ENCODE measurements at places on chromosomes 4 and X. TPM values are rescaled to one million over a fixed set of nuclear protein-coding genes. Genes with fewer than 3 reads are reported as not detected.
A peak's percentile ranks its signal among the peaks of the same experiment; 100 is the strongest.

DNA sequence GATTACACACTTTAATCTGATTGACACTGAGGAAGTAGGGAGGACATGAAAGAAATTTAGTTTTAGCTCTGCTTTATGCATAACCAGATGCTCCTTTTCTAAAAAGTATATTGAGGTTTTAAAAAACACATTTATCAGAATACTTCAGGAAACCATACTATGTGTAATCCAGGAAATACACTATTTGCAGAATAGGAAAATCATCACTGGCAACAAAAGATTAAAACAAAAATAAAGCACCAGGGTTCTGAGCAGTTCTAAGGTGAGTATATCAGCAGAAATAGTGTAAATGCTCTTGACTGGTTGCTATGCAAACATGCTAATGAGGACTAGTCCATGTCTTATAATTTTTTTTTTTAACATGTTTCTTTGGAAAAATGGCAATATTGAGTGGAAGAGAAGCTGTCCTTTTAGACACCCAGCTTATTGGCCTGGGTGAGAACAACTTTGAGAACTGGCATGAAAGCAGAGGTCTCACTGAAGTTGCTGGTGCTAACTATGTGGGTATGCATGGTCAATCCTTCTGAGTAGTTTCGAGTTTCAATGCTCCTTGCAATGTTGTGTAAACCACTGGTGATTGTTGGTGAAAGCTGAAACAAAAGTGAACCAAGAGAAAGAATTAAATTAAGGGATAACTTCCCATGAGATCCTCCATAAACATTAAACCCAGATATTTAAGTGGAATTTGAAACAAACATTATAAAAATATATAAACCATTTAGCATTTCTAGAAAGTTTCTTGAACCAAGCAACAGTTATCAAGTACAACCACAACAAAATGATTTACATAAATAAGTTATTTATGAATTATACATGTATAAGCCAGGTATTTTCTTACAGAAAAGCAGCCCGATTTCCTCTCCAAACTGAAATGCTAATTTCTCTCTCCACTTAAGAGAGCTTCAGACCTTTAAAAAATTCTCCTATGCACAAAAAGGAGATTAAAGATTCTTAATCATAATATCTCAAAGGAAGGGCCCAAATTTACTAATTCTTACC is 20.4 kb upstream of the SCD5 start:
- no peak for DNase-seq

- peak; percentile 94 for DNase-seq
These were observed 141.4 kb downstream of the PTTG2 start for GRCh38 chr4:38101563-38101962.

GRCh38 chrX:108584617-108585211 is 145.1 kb downstream of the COL4A5 start:
- DNase-seq: peak; percentile 18

DNA sequence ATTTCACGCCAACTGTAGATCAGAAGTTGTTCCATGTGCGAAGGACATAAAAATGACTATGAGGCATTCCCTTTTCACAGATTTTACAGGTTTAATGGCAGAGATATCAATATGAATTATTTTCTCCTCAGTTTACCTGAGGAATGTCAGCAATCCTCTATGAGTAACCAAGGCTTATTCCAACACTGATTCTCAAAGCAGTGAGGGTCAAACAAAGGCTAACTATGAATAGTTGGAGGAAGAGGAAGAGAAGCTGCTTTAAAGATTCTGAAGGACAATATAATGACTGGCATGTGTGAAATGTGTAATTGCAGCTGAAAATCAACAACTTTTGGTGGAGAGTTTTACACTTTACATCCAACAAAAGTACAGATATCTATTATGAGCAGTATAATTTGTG is 29.1 kb downstream of the NAF1 start:
- DNase-seq: no peak

- peak; percentile 84 for DNase-seq
These were observed 32.6 kb downstream of the DCK start for GRCh38 chr4:71026086-71026485.

DNA sequence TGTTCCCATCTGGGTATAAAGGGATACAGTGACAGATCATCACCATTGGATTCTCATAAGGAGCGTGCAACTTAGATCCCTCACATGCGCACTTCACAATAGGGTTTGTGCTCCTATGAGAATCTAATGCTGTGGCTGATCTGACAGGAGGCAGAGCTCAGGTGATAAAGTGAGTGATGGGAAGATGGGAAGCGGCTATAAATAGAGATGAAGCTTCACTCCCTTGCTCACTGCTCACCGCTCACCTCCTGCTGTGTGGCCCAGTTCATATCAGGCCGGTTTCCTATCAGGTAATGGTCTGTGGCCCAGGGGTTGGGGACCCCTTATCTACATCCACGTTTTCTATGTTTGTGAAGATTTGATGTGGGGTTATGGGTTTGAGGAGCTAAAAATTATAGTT is 43.7 kb downstream of the FAT4 start:
- no peak for DNase-seq

- no peak for DNase-seq
These were observed 1209.6 kb downstream of the PCDH7 start for GRCh38 chr4:31929676-31930345.

GRCh38 chr4:162683659-162684370 is 482.9 kb downstream of the NAF1 start:
- peak; percentile 68 for DNase-seq

- DNase-seq: no peak
These were observed 274.6 kb downstream of the DHRSX start for GRCh38 chrX:2226182-2226581.

DNA sequence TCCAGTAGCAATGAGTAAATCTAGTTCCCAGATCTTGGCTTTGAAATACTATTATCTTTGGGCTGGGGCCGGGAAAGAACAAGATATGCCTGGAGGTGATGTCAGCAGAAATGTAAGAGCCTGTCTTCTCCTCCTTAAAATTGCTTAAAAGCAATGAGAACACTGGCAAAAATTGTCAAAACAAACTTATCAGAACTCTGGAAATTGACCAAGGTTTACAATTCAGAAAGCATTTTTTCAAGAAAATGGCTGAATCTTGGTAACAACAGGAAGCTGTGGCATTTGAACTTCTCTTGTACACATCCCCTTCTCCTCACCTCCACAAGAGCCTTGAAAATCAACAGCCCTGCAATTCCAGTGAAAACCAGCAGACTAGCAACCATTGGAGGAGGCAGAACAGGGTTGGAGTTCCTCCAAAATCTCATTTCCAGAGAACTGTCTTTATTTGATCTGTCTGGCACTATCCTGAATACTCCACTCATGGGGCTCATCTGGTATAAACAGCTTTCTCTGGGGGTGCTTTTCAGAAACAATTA is 13.5 kb downstream of the TIMP1 start:
- no peak for DNase-seq

GRCh38 chr4:43337707-43338106 is 445.2 kb downstream of the GRXCR1 start:
- peak; percentile 19 for DNase-seq

GRCh38 chrX:39857780-39858179 is 240.0 kb downstream of the BCOR start:
- DNase-seq: peak; percentile 87

DNA sequence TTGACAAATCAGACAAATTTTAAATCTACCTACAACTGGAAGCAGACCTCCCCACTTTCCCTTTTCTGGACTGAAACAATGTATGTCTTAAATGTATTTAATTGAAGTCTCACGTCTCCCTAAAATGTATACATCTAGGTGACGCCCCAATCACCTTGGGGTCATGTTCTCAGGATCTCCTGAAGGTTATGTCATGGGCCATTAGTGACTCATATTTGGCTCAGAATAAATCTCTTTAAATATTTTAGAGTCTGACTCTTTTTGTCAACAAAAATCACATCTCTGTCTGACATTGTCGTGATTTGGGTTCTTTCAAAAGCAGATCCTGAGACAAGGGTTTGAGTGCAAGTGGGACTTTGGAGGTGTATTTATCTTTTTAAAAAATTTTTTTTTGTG is 26.2 kb upstream of the BOD1L1 start:
- DNase-seq: no peak

DNA sequence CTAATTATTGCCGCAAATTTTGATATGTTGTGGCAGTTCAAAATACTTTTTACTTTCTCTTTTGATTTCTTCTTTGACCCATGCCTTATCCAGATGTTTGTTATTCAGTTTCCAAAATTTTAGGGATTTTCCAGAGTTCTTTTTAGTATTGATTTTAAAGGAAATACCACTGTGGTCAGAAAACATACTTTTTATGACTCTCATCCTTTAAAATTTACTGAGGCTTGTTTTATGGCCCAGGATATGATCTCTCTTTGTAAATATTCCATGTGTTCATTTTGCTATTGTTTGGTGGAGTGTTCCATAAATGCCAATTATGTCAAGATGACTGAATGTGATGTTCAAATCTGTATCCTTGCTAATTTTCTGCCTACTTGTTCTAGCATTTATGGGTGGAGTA is 272.3 kb upstream of the DIPK2B start:
- peak; percentile 67 for DNase-seq

DNA sequence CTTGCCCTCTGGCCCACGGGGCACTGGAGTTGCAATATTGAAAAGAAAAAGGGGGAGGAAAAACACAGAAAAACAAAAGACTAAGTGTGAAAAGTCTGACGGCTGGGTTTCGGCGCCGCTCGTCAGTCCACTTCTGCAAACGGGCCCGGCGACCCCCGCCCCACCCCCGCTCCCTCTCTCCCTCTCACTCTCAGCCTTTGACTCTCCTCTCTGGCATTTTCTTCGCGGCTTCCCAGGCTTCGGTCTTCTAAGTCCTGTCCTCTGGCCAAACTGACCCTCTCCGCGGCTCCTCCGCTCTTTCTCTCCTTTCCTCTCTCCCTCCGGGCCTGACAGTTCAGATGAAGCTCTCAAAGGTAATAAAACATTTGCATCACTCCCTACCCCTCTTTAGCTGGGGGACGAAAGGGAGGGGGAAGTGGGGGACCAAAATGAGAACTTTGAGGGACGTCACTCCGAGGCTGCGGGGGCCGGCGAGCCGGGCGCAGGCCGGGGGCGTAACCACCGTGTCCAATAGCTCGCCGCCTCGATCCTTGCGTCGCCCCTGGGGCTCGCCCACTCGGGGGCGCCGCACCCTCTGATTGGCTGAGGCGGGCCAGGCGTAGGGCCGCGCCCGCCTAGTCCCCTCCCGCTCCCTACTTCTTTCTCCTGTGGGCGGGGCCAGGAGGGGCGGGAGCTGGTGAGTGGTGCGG is at the start of gene NKX6-1:
TSS of gene NKX6-1 (minus strand) at position 358 of the 689 bp plus-strand sequence. CDS start 1,064 bp downstream, outside the sequence.
- DNase-seq: peak; percentile 91

DNA sequence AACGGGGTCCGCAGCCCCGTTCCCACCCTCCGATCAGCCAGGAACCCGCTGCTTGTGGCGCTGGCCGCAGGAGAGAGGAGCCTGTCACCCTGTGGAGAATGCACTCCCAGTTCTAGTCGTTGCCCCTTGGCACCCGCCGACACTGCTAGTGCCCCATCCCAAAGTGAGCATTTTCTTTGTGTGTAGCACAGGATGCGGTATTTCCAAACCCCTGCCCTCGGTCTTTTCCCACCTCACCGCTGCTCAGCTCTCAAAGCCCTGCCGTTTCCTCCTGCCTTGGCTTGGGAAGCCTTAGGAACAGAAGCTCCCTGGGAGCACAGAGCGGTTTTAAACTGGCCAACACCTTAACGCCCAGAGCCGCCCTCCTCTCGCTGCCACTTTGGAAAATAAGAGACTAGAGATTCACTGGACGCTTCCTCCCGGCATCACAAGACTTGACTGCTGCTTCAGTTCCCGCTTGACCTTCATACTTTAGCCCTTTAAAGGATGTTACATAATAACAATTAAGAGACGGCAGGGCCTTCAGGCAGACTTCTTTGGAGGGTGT is 772 bp downstream of the CYP4V2 start:
- peak; percentile 17 for DNase-seq

DNA sequence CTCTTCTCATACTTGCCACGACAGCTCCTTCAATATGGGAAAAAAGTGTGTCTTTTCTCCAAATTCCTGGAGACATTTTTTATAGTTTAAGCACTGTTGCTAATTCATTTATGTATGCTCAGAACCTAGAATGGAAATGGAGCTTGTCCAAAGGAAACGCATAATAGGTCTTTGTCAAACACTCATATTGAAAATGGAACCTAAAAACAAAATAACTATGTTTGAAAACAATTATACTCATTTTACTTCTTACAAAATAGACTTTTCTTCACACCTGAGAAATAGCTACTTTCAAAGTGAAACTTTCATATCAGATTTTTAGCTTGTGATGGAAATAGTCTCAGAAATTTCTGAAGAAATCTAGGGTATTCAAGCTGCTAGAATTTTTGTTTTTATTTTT is 529.7 kb upstream of the BOD1L1 start:
- no peak for DNase-seq

- DNase-seq: no peak
These were observed 58.0 kb upstream of the UNC5C start for GRCh38 chr4:95606739-95607138.

DNA sequence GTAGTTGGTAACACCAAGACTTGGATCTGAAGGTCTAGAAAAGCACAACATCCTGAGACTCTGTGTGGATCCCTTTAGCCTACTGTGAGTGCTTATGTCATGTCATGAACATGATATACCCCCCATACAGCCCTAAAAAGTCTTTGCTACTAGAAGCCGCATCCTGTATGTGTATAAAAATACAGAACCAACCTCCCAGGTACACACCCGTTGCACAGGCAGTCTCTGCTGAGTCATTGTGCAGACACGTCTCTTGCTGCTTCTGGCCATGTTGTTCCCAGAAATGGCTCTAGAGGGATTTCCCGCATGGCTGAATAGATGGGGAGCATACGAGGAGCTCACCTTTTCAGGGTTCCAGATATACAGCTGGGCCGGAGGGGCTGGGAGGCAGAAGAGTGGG is 93.3 kb downstream of the MAMLD1 start:
- peak; percentile 57 for DNase-seq

- no peak for DNase-seq
These were observed 107.5 kb upstream of the GALNT7 start for GRCh38 chr4:173061160-173061559.

ADH1A gene
- not detected for total RNA-seq

MUC7 gene
- total RNA-seq: not detected

CSN1S1 gene
- total RNA-seq: not detected

ATP1B4 gene
- not detected for total RNA-seq

ASB9 gene
- 16.0 TPM for total RNA-seq

KCNIP4 gene
- 0.15 TPM for total RNA-seq

RAB33A gene
- 0.42 TPM for total RNA-seq

MAGEC1 gene
- 0.79 TPM for total RNA-seq

NKAP gene
- 3.3 TPM for total RNA-seq

TEX13B gene
- total RNA-seq: not detected

KLF8 gene
- not detected for total RNA-seq

IL2 gene
- not detected for total RNA-seq

COQ2 gene
- total RNA-seq: 20.3 TPM

MFAP3L gene
- total RNA-seq: 0.10 TPM

ENAM gene
- total RNA-seq: not detected

SLC6A14 gene
- not detected for total RNA-seq

TRIM75 gene
- not detected for total RNA-seq

ABCG2 gene
- total RNA-seq: 11.9 TPM
